ENCODE measurements at places on chromosomes 2 and 18.

DNA sequence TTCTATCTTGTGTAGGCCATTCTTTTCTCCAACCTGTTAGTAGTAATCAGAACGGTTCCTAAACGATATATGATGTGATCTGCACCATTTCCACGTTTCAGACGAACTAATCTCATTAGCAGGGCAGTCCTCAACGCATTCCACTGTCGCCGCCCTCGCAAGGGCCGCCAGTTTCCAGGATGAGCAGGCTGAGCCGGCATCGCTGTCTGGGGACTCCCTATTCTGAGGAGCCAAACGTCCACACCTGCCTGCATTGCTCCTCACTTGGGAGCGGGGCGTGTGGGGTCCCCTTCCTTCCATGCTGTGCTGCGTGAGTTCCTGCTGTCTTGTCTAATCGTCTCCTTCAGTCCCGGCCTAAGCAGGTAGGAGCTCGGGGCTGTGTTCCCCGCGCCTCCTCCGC, 76.6 kb downstream of the PSMG2 start:
- no peak overlapping the region for H3K27ac ChIP-seq
- H3K4me1 ChIP-seq: no peaks in the 10 kb centered on the region
- DNase-seq: no peak
- no peaks in the 10 kb centered on the region for H3K27me3 ChIP-seq

GRCh38 chr2:183803596-183803995, 679.4 kb downstream of the NUP35 start:
- no peaks in the 10 kb centered on the region for H3K36me3 ChIP-seq
- no peak overlapping the region for H3K4me3 ChIP-seq
- H3K4me1 ChIP-seq: no peaks in the 10 kb centered on the region
- DNase-seq: no peak

GRCh38 chr2:55133467-55134315, 83.4 kb upstream of the RTN4 start:
- no peaks in the 10 kb centered on the region for H3K36me3 ChIP-seq
- H3K27ac ChIP-seq: peak overlapping the region; percentile 88
- peak overlapping the region; percentile 5 for H3K4me3 ChIP-seq

GRCh38 chr2:85988914-85989270, 100.1 kb upstream of the ST3GAL5 start:
- peaks cover 30% of the 10 kb centered on the region for H3K4me1 ChIP-seq
- H3K4me3 ChIP-seq: no peak overlapping the region
- no peaks in the 10 kb centered on the region for H3K36me3 ChIP-seq
- peak overlapping the region; percentile 43 for H3K27ac ChIP-seq
- no peak for DNase-seq

All from K562 (cell line).